ENCODE measurements at places on chromosomes 5 and 9.

- no peak for DNase-seq
Observed at GRCh38 chr5:14110680-14111079, 32.5 kb upstream of the TRIO start.

- DNase-seq, result no peak
Observed at GRCh38 chr9:34783951-34784487, 74.1 kb upstream of the CCL21 start.

DNA sequence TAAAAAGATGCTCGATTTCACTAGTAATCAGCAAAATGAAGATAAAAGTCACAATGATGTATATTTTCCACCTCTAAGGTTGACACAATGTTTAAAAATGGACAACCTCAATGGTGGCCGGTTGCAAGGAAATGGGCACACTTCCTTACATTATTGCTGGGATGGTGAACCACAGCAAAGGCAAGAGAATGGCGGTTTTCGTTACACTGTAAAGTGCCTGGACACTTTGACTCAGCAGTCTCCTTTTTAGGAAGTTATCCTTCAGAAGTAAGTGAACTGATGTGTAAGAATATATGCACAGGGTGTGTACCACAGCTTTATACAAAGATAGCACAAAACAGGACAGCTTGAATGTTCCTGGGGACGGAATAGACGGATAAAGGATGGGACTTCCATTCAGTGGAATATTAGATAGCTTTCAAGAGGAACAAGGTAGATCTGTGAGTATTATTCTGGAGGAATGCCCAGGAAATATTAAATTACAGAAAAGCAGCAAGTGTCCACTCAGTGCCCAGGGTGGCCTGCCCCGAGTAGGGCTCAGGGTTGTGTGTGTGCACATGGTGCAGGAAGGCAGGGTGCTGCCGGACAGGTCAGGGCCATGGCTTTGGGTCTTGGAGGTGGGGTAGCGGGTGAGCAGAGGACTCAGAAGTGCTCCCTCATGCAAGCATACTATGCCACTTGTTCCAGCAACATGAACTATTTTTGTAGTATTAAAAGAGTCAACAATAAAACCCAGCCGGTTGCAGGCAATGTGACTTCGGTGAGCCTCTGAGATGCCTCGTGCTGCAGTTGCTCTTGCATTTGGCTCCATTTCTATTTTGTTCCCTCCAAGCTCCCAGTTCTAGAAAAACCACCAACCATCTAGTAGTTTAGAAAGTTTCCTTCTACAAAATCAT lies 24.5 kb downstream of the GADD45G start:
- DNase-seq, result no peak

GRCh38 chr5:94751460-94751859 lies 133.0 kb downstream of the SLF1 start:
- no peak for DNase-seq

DNA sequence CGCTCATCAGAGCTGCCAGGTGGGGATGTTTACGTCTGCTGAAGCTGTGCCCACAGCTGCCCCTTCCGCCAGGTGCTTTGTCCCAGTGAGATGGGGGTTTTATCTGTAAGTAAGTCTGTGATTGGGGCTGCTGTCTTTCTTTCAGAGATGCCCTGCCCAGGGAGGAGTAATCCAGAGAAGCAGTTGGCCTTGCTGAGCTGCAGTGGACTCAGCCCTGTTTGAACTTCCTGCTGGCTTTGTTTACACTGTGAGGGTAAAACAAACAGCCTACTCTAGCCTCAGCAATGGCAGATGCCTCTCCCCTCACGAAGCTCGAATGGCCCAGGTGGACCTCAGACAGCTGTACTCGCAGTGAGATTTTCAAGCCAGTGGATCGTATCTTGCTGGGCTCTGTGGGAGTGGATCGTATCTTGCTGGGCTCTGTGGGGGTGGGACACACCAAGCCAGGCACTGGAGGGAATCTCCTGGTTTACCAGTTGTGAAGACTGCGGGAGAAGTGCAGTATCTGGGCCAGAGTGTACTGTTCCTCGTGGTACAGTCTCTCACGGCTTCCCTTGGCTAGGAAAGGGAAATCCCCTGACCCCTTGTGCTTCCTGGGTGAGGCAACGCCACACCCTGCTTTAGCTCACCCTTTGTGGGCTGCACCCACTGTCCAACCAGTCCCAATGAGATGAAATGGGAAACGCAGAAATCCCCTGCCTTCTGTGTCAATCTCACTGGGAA lies 530.1 kb upstream of the DMAC1 start:
- DNase-seq, result no peak

DNA sequence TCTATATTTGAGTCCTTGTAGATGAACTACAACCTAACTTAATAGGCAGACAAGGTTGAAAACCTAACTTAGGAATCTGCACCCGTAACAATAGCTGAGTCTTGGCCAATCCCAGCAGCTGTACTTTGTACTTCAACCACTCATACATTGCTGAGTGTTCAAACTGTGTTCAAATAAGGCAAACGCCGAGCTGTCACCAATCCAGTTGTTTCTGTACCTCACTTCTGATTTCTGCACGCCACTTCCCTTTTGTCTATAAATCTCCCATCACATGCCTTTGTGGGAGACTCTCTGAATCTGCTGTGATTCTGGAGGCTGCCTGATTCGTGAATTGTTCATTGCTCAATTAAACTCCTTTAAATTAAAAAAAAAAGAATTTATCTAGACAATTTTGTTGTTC lies 167.8 kb upstream of the TUT7 start:
- DNase-seq, result no peak

GRCh38 chr5:44294516-44294915 lies 94.7 kb downstream of the FGF10 start:
- DNase-seq, result no peak

- DNase-seq, result no peak
Observed at GRCh38 chr5:151630088-151630487, 39.0 kb upstream of the FAT2 start.

GRCh38 chr9:97740848-97741821 lies 44.0 kb upstream of the XPA start:
- DNase-seq, result no peak

- no peak for DNase-seq
Observed at GRCh38 chr5:40355846-40356245, 323.9 kb upstream of the PTGER4 start.

GRCh38 chr5:117455236-117456233 lies 880.9 kb upstream of the SEMA6A start:
- DNase-seq, result no peak

- DNase-seq, result no peak
Observed at GRCh38 chr5:110159202-110159601, 469.5 kb downstream of the MAN2A1 start.

GRCh38 chr9:132538071-132538470 lies 44.3 kb upstream of the BARHL1 start:
- DNase-seq, result no peak

DNA sequence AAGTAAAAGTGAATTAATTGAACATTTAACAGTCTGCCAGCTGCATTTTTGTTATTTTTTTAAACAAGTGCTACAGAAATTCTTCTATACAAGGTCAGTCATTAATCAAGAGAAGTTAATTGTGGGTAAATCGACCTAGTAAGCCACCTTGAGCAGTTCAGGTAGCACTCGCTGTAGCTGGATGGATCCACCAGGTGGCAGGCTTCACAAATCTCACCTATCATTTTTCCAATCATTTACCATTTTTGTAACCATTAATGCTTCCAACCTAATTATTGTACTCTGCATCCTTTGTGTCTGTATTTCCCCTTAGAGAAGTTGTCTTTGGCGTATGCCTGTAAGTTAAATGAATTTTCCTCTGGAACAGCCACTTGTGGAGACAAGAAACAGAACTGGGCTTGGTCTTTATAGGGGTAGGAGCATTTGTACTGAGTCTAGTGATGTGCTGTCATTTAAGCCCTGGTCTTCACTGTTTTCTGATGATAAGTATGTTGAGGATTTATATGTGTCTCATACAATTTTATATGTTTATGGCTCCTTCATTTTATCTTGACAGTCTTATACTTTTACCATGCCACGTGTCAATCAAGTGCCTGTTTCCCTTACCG lies 39.5 kb downstream of the CD180 start:
- DNase-seq, result no peak

DNA sequence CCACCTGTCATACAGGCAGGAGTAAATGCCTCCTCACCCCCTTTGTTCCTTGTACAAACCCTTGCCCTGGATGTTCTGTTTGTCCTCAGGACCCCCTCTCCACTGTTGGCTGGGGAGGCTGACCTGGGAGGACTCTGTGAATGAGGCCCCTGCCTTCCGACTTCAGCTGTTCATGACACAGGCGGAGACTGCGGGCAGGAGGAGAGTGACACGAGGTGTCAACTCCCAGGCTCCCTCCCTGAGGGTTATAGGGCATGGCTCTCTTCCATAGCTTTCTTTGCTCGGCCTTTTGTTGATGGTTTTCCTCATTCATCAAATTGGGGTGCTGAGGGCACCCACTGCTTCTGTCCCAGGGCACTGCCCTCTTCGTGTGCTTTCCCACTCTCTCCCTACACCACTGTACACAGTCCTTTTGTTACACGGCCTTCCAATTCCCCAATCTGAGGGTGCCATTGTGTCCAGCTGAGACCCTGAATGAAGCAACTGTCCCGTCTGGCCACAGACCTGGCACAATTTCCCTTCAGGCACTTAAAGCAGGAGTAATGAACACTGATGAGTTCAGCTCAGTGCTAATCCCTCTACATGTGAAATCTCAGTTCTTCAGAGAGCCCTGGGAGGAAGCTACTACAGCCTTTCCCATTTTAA lies 33.8 kb downstream of the KCNIP1 start:
- no peak for DNase-seq

DNA sequence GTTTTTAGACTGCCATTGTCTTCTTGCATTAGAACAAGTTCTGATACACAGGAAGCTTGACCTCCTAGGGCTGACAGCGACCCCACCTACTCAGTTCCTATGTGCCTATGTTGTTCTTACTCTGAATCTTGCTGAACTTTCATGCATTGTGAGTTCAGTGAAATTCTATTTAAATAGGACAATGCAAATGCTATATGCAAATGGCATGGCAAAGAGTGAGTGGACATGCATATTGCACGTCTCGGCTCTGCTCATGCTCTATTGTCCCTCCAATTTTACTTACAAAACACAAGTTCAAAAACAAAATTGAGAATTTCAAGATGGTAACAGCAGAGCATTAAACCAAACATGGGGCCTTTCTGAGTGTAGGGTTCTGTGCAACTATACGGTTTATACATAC lies 5.3 kb upstream of the DCP2 start:
- DNase-seq, result no peak

DNA sequence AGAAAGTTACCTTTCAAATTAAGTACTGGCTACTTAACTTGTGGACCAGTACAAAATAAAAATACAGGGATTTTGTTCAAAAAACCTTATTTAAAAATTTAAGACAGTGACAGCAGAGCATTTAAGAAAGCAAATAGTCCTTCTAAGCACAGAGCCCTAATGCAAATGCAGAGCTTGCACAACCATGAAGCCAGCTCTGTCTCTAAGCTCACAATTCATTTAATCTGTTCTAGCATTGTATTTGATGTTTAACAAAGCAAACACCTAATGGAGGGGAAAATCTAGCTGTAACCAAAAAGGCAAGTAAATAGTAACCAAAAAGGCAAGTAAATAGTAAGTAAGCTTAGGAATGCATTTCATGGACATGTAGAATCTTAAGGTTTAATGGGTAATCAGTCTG lies 138.7 kb upstream of the GHR start:
- DNase-seq, result no peak

DNA sequence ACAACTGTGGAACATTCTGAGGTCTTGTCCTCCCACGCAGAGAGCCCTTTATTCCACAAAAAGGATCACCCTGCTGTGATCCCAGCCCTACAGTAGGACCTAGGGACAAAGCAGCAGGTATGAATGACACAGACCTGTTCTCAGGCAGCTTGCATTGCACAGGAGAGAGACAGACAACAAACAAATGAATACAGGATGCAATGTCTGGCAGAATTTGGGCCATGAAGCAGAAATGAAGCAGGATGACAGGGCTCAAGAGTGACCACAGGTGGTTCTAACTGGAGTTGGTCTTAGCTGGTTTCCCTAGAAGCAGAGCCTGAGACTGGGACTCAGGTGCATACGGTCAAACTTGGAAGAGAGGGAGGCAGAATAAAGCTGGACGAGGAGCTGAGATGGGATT lies 388.8 kb downstream of the CDK5RAP2 start:
- DNase-seq, result no peak

GRCh38 chr5:56964173-56964572 lies 12.2 kb upstream of the MIER3 start:
- no peak for DNase-seq

DNA sequence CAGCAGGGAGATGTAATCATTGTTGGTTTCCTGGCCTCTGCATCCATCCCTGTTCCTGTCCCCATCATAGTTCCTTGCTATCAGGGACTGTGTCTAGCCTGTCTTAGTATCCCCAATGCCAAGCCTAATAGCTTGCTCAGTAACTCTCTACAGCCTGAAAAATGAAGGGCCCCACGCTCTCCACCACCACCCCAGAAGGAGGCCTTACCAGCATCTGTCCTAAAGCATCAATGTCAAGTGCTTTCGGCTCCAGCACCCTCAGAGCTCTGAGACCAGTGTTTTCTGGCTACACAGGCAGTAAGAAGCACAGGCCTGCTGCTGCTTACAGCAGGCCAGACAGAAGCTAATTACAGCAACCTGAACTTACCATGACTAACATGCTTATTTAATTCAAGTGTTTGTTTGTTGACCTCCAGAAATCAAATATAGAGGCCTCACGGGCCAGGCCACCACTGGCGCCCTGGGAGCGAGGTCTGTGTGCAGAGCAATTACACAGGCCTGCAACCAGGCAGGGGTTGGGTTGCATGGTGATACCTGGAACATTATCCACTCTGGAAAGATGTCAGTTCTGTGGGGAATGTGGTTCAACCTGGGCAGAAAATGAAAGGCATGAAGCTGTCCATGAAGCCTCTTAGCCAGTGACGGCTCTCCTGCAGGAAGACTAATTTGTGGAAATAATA lies 124.3 kb downstream of the SLC1A3 start:
- no peak for DNase-seq

- DNase-seq, result no peak
Observed at GRCh38 chr5:1729641-1730486, 69.8 kb downstream of the MRPL36 start.

DNA sequence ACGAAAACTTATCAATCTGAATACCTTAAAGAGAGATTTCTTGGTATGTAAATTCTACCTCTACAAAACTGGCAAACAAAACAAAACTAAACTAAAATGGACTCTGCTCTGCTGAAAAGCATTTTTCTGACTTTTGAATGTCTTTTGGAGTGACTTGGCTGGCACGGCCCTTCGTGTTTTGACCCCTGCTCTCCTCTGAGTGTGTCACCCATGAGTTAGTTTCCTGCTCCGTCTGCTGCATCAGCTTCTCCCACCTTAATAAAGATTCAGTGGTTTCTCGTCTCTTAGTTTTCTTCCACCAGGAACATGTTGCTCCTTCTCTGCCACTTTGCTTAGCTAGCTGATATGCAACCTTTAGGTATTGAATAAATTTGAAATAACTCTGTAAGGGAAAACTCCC lies 1084.0 kb upstream of the CDH18 start:
- DNase-seq, result no peak

GRCh38 chr5:169534311-169534880 lies 49.2 kb upstream of the SPDL1 start:
- no peak for DNase-seq

- no peak for DNase-seq
Observed at GRCh38 chr5:177472460-177473442, 683 bp downstream of the DBN1 start.

GRCh38 chr5:96144289-96144688 lies 182.6 kb upstream of the ELL2 start:
- no peak for DNase-seq

All from SK-N-MC (cell line).